Activated naive CD8-positive, alpha-beta T cell treated with anti-CD3 and anti-CD28 coated beads for 36 hours (primary cell): ENCODE measurements at places on chromosomes 3 and 15. TPM values are rescaled to one million over a fixed set of nuclear protein-coding genes. Genes with fewer than 3 reads are reported as not detected.

Gene WDR93
- not detected for total RNA-seq

Gene FAM43A
- total RNA-seq = 4.1 TPM

Gene SLC28A1
- total RNA-seq = not detected

Gene NTRK3
- total RNA-seq = not detected

Gene ROPN1
- total RNA-seq = not detected

Gene AADAC
- not detected for total RNA-seq

Gene DBR1
- total RNA-seq = 32.7 TPM

Gene FYCO1
- 10.2 TPM for total RNA-seq

Gene VWA5B2
- total RNA-seq = not detected

Gene CCR8
- not detected for total RNA-seq

Gene EOMES
- 0.50 TPM for total RNA-seq

- no peak for DNase-seq
- H3K4me1 ChIP-seq = peaks cover 57% of the 10 kb centered on the region
- peak overlapping the region; percentile 23 for H3K27ac ChIP-seq
- H3K27me3 ChIP-seq = no peaks in the 10 kb centered on the region
- H3K36me3 ChIP-seq = peaks cover 2% of the 10 kb centered on the region
Measured at GRCh38 chr3:72270072-72270681, 485.2 kb upstream of the PROK2 start.

- no peak overlapping the region for H3K27ac ChIP-seq
- no peak overlapping the region for H3K4me3 ChIP-seq
- no peak for DNase-seq
- no peaks in the 10 kb centered on the region for H3K27me3 ChIP-seq
- H3K36me3 ChIP-seq = peaks cover 21% of the 10 kb centered on the region
- peaks cover 2% of the 10 kb centered on the region for H3K4me1 ChIP-seq
Measured at GRCh38 chr15:43196760-43197548, 11.8 kb downstream of the CCNDBP1 start.

DNA sequence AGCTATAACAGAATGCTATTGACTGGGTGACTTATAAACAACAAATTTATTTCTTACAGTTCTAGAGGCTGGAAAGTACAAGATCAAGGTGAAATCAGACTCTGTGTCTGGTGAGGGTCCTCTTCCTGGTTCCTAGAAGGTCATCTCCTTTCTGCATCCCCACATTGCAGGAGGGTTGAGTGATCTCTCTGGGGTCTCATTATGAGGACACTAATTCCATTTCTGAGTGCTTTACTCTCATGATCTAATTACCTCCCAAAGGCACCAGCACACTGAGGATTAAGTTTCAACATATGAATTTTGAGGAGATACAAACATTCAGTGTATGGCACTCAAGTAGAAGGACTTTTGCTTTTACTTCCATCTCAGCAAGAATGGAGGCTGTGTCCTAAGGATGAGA lies 534.1 kb upstream of the KCNMB2 start:
- peaks cover 55% of the 10 kb centered on the region for H3K4me1 ChIP-seq
- H3K27me3 ChIP-seq = no peaks in the 10 kb centered on the region
- peaks cover 41% of the 10 kb centered on the region for H3K36me3 ChIP-seq
- peak overlapping the region; percentile 87 for H3K27ac ChIP-seq
- peak overlapping the region; percentile 15 for H3K4me3 ChIP-seq
- no peak for DNase-seq

GRCh38 chr3:40336511-40337135 lies 27.1 kb downstream of the EIF1B start:
- H3K27me3 ChIP-seq = no peaks in the 10 kb centered on the region
- H3K27ac ChIP-seq = no peak overlapping the region
- H3K4me3 ChIP-seq = no peak overlapping the region
- no peak for DNase-seq

DNA sequence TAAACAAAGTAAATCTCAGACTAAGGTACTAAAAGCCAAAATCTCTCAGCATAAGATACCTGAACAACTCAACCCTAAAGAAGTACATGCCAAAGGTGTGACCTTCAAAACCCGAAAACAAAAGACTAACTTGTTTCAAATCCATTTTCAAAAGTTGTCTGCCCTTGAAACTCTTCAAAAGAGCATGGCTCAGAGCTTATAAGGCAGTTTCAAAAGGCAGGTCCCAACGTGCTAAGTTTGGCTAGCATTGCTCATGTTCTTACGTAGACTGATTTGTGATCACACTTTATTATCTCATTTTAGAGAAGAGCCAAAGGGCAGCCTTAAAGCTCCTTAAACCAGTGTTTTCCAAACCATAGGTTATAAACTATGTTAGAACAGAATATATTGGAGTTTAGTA lies 112.2 kb downstream of the FEZF2 start:
- H3K4me3 ChIP-seq = no peak overlapping the region
- no peak for DNase-seq
- no peaks in the 10 kb centered on the region for H3K4me1 ChIP-seq
- no peaks in the 10 kb centered on the region for H3K36me3 ChIP-seq

GRCh38 chr3:194262176-194262924 lies 88.8 kb downstream of the CPN2 start:
- H3K27me3 ChIP-seq = peaks cover 5% of the 10 kb centered on the region
- no peak for DNase-seq
- no peak overlapping the region for H3K27ac ChIP-seq
- no peaks in the 10 kb centered on the region for H3K36me3 ChIP-seq

- peaks cover 35% of the 10 kb centered on the region for H3K4me1 ChIP-seq
- H3K27me3 ChIP-seq = no peaks in the 10 kb centered on the region
- peaks cover 6% of the 10 kb centered on the region for H3K36me3 ChIP-seq
- H3K27ac ChIP-seq = no peak overlapping the region
Measured at GRCh38 chr3:108305484-108306172, 9.3 kb downstream of the HHLA2 start.

DNA sequence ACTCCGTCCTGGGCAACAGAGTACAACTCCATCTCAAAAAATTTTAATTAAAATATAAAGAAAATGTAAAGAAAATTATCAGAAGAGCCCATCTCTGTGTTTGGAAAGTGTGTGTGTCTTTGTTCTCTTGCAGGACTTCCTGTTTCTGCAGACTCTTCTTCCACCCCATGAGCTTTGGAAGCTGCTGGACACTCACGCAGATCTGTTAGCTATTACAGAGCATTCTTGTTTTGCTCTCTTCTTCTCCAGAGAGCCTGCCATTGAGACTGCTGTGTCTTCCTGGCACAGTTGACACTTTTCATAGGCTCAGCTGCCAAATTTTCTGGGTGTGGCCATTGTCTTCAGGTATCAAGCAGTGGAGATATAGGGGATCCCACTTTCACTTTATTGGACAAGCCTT lies 6.0 kb upstream of the CCR8 start:
- no peaks in the 10 kb centered on the region for H3K36me3 ChIP-seq
- no peak overlapping the region for H3K4me3 ChIP-seq
- H3K4me1 ChIP-seq = peaks cover 22% of the 10 kb centered on the region
- H3K27ac ChIP-seq = no peak overlapping the region

DNA sequence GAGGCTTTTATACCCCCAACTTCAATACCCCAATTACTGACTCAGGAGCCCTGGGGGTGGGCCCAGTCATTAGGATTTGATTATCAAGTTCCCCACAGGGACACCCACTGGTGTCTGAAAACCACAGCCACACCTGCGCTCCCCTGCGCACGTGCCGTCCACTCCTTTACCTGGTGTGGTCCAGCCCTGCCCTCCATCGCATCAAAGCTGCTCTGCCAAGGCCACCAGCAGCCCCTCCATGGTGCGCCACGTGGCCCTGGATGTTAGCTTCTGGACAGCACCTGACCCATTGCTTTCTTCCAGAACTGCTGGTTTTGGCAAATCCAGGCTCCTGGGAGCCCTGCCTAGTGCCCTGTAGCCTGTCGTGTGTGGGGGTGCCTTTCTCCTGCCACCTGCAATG lies 136.3 kb downstream of the NSMCE3 start:
- no peaks in the 10 kb centered on the region for H3K36me3 ChIP-seq
- peaks cover 7% of the 10 kb centered on the region for H3K27me3 ChIP-seq
- H3K27ac ChIP-seq = no peak overlapping the region
- no peak overlapping the region for H3K4me3 ChIP-seq
- DNase-seq = no peak

DNA sequence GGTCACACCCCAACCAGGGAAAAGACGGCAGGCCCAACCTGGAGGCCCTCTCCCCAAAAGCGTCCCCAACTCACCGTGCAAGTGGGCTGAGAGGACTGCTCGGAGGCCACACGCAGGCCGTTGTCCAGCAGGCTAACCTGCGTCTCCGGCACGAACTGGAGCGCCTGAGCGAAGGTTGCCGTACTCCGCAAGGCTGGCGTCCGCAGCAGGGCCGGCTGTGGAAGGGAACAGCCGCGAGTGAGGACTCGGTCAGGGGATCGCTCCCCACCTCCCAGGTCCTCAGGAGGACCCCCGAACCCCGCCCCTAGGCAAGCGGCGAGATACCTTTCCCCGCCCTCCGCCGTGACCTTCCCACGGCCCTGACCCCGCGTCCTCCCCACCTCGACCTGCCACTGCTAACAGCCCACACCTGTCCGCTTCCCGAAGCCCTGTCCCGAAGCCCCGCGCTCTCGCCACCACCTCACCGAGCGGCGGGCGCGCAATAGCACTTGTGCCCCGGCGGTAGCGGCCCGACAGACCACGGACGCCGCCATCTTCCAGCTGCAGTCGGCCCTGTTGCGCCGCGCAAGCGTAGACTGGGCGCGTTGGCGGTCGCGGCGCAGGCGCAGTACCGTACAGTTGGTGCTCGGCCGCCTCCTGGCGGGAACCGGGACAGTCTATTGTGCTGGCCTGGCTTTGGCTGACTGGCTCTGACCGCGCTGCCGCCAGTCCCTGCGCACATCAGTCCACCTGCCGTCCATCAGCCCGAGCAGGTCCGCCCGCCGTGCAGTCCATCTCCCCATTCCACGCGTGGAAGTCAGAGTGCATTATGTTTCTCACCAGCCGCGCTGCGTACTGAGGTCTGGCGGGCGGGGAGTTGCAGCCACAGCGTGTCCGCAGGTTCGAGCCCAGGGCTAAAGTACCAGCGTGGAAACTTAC lies at the start of gene UQCRC1:
UQCRC1 (minus strand) TSS at position 559 of the 918 bp plus-strand sequence; CDS start at position 533, 26 bp downstream.
- H3K4me1 ChIP-seq = peaks cover 21% of the 10 kb centered on the region
- peaks cover 18% of the 10 kb centered on the region for H3K36me3 ChIP-seq
- H3K27me3 ChIP-seq = no peaks in the 10 kb centered on the region
- H3K4me3 ChIP-seq = peak within 1 kb of the TSS; percentile 99

GRCh38 chr3:138782755-138783154 lies 52.0 kb downstream of the PIK3CB start:
- peaks cover 13% of the 10 kb centered on the region for H3K36me3 ChIP-seq
- H3K4me1 ChIP-seq = peaks cover 19% of the 10 kb centered on the region
- no peak overlapping the region for H3K27ac ChIP-seq

DNA sequence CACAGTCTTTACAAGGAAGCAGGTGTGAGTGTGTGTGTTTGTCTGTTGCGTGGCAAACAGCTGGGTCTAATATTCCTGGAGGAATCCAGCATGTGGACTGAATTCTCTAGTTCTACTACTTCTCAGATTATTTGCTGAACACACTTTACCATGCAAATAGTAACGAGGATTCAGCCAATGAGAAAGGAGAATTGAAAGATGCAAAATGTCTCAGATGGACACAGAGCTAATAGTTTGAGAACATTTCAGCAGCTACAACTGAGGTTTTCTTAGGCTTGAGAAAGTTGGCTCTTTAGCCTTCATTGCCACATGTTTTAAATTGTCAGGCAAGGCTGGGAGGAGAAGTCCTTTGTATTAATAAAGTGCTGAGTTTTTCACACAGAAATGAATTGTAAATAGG lies 568.0 kb upstream of the MDFIC2 start:
- H3K27ac ChIP-seq = no peak overlapping the region
- no peak for DNase-seq

DNA sequence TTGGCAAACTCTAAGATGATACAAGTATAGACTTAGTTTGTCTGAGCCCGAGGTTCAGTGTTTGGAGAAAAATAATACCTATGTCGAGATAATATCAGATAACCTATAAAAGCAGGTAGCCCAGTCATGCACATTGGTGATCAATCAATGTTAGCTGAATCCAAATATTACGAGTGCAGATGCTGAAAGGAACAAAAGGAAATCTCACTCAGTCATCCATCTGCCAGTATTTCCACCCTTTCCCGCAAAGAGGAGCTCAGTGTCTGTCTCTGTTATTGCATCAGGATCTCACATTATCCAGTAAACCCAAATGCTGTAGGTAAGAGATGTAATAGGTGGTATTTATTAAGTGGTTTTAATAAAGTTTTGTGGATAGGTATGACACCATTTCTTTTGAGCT lies 251.2 kb upstream of the CTDSPL start:
- DNase-seq = no peak
- no peak overlapping the region for H3K27ac ChIP-seq
- H3K4me1 ChIP-seq = no peaks in the 10 kb centered on the region

DNA sequence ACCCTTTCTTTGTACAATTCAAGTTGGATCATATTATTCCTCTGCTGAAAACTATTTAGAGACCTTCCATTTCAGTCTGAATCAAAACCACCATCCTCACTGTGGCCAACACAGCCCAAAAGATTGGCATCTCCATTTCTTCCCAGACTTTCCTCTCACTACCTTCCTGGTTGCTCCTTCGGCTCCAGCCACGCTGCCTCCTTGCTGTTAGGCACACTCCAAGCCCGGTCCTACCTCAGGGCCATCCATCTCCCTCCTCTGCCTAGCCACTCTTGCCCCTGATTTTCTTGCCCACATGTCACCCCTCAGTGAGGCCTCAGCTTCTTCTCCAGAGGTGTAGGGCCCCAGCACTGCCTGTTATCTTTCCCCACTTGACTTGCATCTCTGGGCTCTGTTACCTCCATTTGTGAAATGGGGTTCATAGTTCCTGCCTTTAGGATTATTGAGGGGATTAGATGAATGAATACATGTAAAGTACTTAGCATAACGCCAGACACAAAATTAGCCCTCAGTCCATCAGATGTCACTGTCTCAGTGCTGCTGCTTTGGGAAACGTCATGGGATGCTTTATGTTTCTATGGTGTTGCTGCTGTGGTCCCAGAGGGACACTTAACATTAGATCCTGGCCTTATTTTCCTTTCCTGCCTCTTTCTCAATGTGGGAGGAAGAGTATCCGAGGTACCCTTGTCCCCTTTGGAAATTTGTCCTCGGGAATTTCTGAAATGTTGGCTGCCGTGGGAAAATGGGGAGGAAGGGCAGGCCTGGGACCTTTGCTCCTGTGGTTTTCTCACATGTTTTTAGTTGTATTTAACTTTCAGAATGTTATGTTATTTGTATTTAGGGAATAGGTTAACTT lies 31.3 kb downstream of the SNRK start:
- peaks cover 44% of the 10 kb centered on the region for H3K36me3 ChIP-seq
- H3K4me1 ChIP-seq = peaks cover 75% of the 10 kb centered on the region
- no peaks in the 10 kb centered on the region for H3K27me3 ChIP-seq
- no peak for DNase-seq
- peak overlapping the region; percentile 3 for H3K4me3 ChIP-seq
- peak overlapping the region; percentile 81 for H3K27ac ChIP-seq

GRCh38 chr15:45634432-45635190 lies at the start of gene SQOR:
Gene SQOR, plus strand, starts transcription at chr15:45635029. Its CDS starts 23,895 bp downstream, at chr15:45658924.
- peak; percentile 72 for DNase-seq
- H3K27me3 ChIP-seq = no peaks in the 10 kb centered on the region
- peaks cover 23% of the 10 kb centered on the region for H3K36me3 ChIP-seq
- H3K27ac ChIP-seq = peak within 1 kb of the TSS; percentile 91
- H3K4me3 ChIP-seq = peak within 1 kb of the TSS; percentile 96

GRCh38 chr3:159237226-159237625 lies 435.4 kb downstream of the MFSD1 start:
- H3K36me3 ChIP-seq = no peaks in the 10 kb centered on the region
- H3K4me3 ChIP-seq = no peak overlapping the region
- peaks cover 14% of the 10 kb centered on the region for H3K27me3 ChIP-seq
- H3K27ac ChIP-seq = no peak overlapping the region
- H3K4me1 ChIP-seq = no peaks in the 10 kb centered on the region

- peaks cover 5% of the 10 kb centered on the region for H3K4me1 ChIP-seq
- H3K4me3 ChIP-seq = no peak overlapping the region
- H3K27me3 ChIP-seq = no peaks in the 10 kb centered on the region
- peaks cover 27% of the 10 kb centered on the region for H3K36me3 ChIP-seq
- H3K27ac ChIP-seq = no peak overlapping the region
- DNase-seq = no peak
Measured at GRCh38 chr15:51884517-51885236, 55.2 kb downstream of the TMOD3 start.
